H1 (cell line): ENCODE measurements at places on chromosomes 3 and 15. TPM values are rescaled to one million over a fixed set of nuclear protein-coding genes. Genes with fewer than 3 reads are reported as not detected.

The MOBP gene
- 0.10 and 0.50 TPM in 2 replicates for total RNA-seq

The GLDN gene
- 0.44 and 0.50 TPM in 2 replicates for total RNA-seq

The CLRN1 gene
- 0.35 and 0.59 TPM in 2 replicates for total RNA-seq

The TIMP4 gene
- total RNA-seq: 7.5 and 8.7 TPM in 2 replicates

The IL17RD gene
- total RNA-seq: 41.3 and 48.9 TPM in 2 replicates

DNA sequence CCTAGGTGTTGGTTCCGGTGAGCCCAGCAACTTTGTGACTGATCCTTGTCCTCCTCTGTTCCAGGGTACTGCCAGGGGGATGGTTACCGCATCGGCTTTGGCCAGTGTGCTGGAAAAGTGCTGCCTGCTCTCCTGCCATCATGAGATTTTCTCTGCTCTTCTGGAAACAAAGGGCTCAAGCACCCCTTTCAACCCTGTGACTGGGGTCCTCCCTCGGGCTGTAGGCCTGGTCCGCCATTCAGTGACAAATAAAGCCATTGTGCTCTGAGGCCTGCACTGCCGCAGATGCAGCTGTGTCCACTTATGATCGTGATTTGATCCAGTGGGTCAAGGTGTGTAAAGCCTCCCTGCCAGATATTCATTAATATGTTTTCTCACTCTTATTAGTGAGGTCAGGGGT, 33.3 kb downstream of the FAH start:
- DNase-seq: no peak
- H3K4me1 ChIP-seq: no peaks in the 10 kb centered on the region
- no peaks in the 10 kb centered on the region for H3K27me3 ChIP-seq
- H3K4me3 ChIP-seq: no peak overlapping the region

GRCh38 chr3:146133441-146133840, 27.5 kb downstream of the PLOD2 start:
- peaks cover 4% of the 10 kb centered on the region; the same call in 1 of the 2 replicates for H3K4me1 ChIP-seq
- no peak overlapping the region for H3K27ac ChIP-seq
- H3K27me3 ChIP-seq: no peaks in the 10 kb centered on the region

DNA sequence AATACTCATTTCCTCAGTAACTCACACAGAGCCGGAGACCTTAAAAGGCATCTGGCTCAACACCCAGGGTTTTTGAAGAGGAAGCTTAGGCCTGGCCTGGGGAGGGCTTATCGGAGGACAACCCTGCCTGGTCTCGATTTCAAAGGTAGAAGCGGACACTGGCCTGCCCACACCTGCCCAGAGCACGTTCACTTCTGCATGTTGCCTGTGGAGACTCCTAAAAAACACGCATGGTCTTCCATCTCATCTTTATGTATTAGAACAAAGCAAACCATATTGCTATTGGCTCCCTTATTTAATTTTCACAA, 55.5 kb upstream of the FURIN start:
- H3K27ac ChIP-seq: no peak overlapping the region
- no peak overlapping the region for H3K4me3 ChIP-seq
- peaks cover 20% of the 10 kb centered on the region for H3K4me1 ChIP-seq
- H3K36me3 ChIP-seq: peaks cover 33% of the 10 kb centered on the region

DNA sequence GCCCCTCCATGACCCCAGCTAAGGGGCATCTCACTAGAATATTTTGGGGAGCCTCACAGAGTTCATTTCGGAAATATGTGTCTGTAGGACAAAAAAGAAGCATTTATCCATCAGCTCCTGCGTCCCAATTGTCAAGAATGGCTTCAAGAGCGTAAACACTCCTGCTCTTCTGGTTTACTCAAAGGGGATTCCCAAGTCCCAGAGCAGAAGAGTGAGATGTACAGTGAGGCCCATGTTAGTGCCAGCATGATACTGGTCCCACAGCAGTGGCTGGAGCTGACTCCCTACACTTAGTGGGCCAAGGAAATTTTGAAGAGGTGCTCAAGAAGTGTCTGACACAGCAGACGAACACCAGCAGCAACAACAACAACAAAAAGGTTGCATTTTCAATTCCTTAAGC, 34.9 kb upstream of the ARL8B start:
- H3K4me3 ChIP-seq: no peak overlapping the region
- no peak for DNase-seq
- H3K27me3 ChIP-seq: no peaks in the 10 kb centered on the region
- H3K36me3 ChIP-seq: no peaks in the 10 kb centered on the region
- H3K27ac ChIP-seq: no peak overlapping the region

GRCh38 chr15:80970018-80970657, 19.5 kb downstream of the MESD start:
- H3K4me3 ChIP-seq: no peak overlapping the region
- H3K27ac ChIP-seq: no peak overlapping the region
- H3K4me1 ChIP-seq: peaks cover 13% of the 10 kb centered on the region
- DNase-seq: peak; percentile 78
- peaks cover 3% of the 10 kb centered on the region; the same call in 1 of the 2 replicates for H3K36me3 ChIP-seq

GRCh38 chr3:48196611-48197010, 8.4 kb upstream of the CDC25A start:
- no peak for DNase-seq
- no peak overlapping the region for H3K27ac ChIP-seq
- H3K36me3 ChIP-seq: no peaks in the 10 kb centered on the region
- no peaks in the 10 kb centered on the region; the same call in 1 of the 2 replicates for H3K4me1 ChIP-seq
- H3K27me3 ChIP-seq: no peaks in the 10 kb centered on the region

DNA sequence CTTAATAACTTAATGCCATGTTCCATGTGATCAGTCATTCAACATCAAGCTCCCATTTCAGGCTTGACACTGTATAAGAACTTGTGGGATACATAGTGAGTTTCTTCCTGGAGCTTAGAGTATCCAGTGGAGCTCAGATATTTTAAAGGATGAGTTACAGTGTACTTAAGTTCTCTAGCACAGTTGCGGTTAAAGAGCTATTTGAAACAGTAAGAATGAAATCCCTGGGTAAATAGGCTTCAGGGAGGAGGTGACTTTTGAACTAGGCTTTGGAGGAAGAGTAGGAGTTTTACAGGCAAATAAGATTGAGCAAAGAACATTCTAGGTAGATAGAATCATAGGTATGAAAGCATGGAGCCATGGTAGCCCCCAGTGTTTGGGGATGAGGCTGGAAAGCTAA, 3.8 kb downstream of the ZNF592 start:
- no peaks in the 10 kb centered on the region for H3K27me3 ChIP-seq
- H3K27ac ChIP-seq: no peak overlapping the region
- DNase-seq: no peak
- H3K36me3 ChIP-seq: no peaks in the 10 kb centered on the region

DNA sequence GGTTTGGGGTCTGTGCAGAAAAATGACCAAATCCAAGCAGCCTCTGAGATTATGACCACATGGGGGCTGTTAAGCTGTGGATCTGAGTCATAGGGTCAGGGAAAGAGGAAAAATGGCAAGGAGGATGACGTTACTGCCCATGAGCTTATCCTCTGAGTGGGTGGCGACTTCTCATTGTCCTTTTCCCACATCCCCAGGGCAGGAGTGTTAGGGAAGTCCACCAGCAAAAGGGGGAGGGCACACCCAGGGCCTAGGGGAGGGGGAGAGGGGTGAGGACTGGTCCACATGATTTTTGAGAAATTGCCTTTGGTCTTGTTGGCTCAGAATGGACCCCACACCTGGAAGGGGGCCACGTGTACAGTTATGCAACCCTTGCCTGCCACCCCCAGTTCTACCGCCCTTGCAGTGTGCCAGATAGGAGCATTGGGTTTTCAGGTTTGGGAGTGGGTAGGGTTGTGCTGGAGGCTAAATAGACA, 2.6 kb downstream of the CD276 start:
- no peak overlapping the region for H3K27ac ChIP-seq
- no peak overlapping the region for H3K4me3 ChIP-seq
- H3K27me3 ChIP-seq: no peaks in the 10 kb centered on the region
- peaks cover 2% of the 10 kb centered on the region; the same call in 1 of the 2 replicates for H3K4me1 ChIP-seq

DNA sequence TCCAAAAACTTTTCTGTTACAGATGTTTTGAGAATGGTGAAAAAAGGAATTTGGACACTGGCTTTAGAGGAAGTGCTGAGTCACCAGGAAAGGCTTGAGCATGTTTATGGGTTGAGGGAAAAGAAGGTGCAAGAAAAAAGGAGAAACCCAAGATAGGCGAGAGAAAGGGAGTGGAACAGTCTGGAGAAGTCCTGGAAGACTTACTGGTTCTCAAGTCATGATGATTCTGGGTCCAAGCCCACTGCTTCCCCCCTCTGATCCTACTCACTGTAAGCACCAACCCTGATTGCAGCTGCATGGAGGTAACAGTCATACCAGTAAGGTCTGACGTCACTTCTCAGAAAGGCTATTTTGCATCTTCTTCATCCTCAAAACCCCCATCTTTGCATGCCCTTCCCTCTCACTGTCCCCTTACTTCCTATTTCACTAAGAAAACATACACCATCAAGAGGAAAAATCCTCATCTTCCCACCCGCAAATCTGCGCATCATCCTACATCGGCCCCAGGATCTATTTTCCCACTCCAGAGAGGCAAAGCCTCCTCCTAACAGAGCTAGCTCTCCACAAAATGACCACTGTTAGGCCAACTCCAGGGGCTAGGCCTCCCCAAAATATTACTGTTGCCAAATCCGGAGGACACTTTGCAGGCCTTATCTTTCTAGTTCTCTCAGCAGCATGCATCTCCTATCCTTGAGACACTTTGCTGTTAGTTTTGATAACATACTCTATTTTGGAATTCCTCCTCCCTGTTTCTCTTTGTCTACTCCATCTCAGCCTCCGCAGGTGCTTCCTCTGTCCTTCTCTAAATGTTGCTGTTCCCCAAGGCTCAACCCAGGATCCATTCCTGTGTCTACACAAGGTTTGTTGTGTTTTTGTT, 3.2 kb upstream of the ATP13A3 start:
- peaks cover 2% of the 10 kb centered on the region; the same call in 1 of the 2 replicates for H3K4me1 ChIP-seq
- H3K27me3 ChIP-seq: 0 out of 2 replicates have a peak, but pooled peaks cover 4% of the 10 kb centered on the region
- no peak for DNase-seq
- H3K36me3 ChIP-seq: no peaks in the 10 kb centered on the region
- no peak overlapping the region for H3K4me3 ChIP-seq

DNA sequence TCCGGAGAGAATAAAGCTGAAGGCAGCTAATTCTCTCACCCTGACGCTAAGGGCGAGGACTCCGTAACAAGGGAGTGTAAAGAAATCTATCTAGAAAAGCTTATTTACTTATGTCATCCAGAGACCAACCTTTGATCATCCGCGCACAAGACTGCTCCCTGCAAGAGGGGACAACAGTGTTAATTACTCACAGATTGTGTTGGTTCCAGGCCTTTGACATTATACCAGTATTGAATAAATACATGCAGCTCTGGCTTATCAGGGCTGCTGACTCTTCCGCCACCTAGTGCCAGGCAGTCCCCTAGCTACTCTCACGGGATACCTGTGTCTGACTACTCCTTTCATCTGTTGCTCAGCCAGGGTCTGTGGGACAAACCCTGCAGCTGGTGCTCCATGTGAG, 211.7 kb downstream of the DTWD1 start:
- no peak overlapping the region for H3K4me3 ChIP-seq
- no peaks in the 10 kb centered on the region for H3K27me3 ChIP-seq
- H3K36me3 ChIP-seq: no peaks in the 10 kb centered on the region
- no peaks in the 10 kb centered on the region for H3K4me1 ChIP-seq

- no peak for DNase-seq
- no peak overlapping the region for H3K27ac ChIP-seq
- no peaks in the 10 kb centered on the region for H3K36me3 ChIP-seq
These were observed 18.3 kb upstream of the BFSP2 start for GRCh38 chr3:133381346-133382109.

DNA sequence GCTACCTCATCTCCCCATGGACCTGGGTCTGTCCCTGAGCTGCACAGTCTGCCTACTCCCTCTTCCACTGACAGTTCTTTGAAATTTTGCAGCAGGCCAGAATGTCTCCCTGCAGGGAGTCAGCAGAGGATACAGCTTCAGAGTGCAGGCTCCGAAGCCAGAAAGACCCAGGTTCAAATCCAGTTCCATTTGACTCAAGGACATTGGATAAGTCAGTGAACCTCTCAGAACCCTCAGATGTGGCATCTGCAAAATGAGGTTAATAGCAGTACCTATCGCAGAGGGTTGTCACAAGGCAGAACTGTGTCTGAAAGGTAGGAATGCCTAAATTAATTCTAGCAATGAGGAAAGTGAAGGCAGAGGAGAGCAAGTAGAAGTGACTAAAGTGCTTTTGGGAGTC, 244.4 kb upstream of the TRIM42 start:
- DNase-seq: no peak
- no peaks in the 10 kb centered on the region for H3K36me3 ChIP-seq
- H3K27ac ChIP-seq: no peak overlapping the region
- H3K27me3 ChIP-seq: no peaks in the 10 kb centered on the region

DNA sequence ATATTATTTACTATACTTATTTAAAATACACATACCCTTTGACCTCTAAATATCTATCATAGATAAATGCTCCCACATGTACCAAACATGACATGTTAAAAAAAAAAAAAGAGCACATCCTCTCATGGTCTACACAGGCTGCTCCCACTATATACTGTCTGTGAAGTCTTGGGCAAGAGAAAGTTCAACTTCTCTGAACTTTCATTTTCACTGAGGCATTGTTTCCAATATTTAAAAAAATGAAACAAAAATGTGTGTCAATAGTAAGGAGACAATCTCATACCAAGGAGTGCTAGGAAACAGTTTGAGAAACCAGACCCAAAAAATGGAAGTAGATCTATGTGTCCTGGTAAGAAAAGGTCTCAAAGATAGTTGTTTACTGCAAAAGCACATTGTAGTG, 29.3 kb downstream of the SLC4A7 start:
- no peak overlapping the region for H3K27ac ChIP-seq
- DNase-seq: no peak
- no peak overlapping the region for H3K4me3 ChIP-seq
- H3K4me1 ChIP-seq: no peaks in the 10 kb centered on the region
- H3K27me3 ChIP-seq: no peaks in the 10 kb centered on the region

DNA sequence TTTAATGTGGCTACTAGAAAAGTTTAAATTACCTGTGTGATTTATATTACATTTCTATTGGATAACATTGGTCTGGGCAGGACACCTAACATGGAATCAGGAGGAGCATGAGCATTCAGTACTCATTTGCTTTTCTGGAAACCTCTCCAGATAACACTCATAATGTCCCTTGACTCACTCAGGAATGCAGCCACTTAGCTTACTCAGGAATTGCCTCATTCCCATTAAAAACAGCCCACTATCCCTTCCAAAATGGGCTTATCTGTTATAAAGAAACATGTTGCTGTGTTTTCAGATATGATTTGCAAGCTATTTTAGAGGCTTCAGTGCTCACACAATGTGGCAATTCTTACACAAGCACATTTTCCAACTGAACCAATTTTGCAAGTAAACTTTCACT, 17.1 kb downstream of the GBE1 start:
- no peaks in the 10 kb centered on the region for H3K4me1 ChIP-seq
- no peak overlapping the region for H3K27ac ChIP-seq
- no peaks in the 10 kb centered on the region for H3K36me3 ChIP-seq
- no peak for DNase-seq

DNA sequence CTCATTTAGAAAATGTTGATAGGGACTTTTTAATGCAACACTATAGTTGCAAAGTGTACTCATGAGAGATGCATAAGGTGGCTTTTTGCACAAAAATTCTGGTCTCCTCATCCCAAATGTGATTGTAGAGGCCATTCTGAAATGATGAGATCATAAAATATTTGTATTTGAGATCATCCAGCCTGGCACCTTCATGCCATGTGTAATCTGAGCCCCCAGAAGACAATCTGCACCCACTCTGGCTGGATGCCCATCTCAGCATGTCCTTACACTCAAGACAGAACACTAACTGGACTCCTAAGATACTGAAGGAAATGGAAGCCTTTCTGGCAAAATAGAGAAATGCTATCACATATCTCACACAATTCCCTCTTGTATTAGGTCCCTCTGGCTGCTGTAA, 49.2 kb downstream of the SLC7A14 start:
- no peak overlapping the region for H3K4me3 ChIP-seq
- no peak for DNase-seq

- DNase-seq: no peak
- H3K27ac ChIP-seq: no peak overlapping the region
- no peaks in the 10 kb centered on the region for H3K36me3 ChIP-seq
- H3K27me3 ChIP-seq: no peaks in the 10 kb centered on the region
These were observed 50.6 kb downstream of the DRD3 start for GRCh38 chr3:114128231-114128630.
